ENCODE measurements at places on chromosomes 7 and 10. TPM values are rescaled to one million over a fixed set of nuclear protein-coding genes. Genes with fewer than 3 reads are reported as not detected.
A peak's percentile ranks its signal among the peaks of the same experiment; 100 is the strongest.

DNA sequence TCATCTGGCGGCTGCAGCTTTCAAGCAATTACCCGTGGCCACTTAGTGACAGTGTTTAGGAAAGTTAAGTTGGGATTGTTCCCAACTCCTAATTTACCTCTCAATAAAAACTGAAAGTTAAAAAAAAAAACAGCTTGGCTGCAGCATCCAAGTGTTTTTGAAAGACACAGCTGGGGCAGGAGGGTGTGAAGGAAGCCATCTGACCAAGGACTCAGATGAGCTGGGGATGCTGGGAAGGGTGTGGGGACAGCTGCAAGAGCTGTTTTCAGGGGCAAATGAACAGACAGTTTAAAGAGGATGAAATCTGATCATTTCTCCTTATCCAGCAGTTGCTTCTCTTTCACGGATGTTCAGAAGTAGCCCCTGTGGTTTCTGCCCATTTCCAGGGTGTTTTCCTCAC lies 129.2 kb upstream of the CDCA7L start:
- H3K4me1 ChIP-seq: no peaks in the 10 kb centered on the region
- H3K36me3 ChIP-seq: no peaks in the 10 kb centered on the region
- H3K27me3 ChIP-seq: peaks cover 2% of the 10 kb centered on the region
- no peak overlapping the region for H3K4me3 ChIP-seq
- no peak for DNase-seq

- H3K4me3 ChIP-seq: no peak overlapping the region
- H3K4me1 ChIP-seq: no peaks in the 10 kb centered on the region
- no peak for DNase-seq
- no peaks in the 10 kb centered on the region for H3K36me3 ChIP-seq
- H3K27ac ChIP-seq: no peak overlapping the region
- peaks cover 7% of the 10 kb centered on the region for H3K27me3 ChIP-seq
Observed at GRCh38 chr7:97842006-97842405, 30.2 kb downstream of the ASNS start.

Gene ADCYAP1R1
- not detected for total RNA-seq

- no peak overlapping the region for H3K27ac ChIP-seq
- no peak for DNase-seq
- no peaks in the 10 kb centered on the region for H3K4me1 ChIP-seq
- H3K27me3 ChIP-seq: peaks cover 4% of the 10 kb centered on the region
- no peak overlapping the region for H3K4me3 ChIP-seq
Observed at GRCh38 chr10:28883741-28884423, 206.6 kb downstream of the BAMBI start.

Gene GIMAP1
- total RNA-seq: 23.5 TPM

- no peaks in the 10 kb centered on the region for H3K27me3 ChIP-seq
- no peak overlapping the region for H3K4me3 ChIP-seq
- H3K36me3 ChIP-seq: no peaks in the 10 kb centered on the region
- H3K27ac ChIP-seq: no peak overlapping the region
- DNase-seq: no peak
Observed at GRCh38 chr7:39602351-39602750, 21.0 kb upstream of the RALA start.

DNA sequence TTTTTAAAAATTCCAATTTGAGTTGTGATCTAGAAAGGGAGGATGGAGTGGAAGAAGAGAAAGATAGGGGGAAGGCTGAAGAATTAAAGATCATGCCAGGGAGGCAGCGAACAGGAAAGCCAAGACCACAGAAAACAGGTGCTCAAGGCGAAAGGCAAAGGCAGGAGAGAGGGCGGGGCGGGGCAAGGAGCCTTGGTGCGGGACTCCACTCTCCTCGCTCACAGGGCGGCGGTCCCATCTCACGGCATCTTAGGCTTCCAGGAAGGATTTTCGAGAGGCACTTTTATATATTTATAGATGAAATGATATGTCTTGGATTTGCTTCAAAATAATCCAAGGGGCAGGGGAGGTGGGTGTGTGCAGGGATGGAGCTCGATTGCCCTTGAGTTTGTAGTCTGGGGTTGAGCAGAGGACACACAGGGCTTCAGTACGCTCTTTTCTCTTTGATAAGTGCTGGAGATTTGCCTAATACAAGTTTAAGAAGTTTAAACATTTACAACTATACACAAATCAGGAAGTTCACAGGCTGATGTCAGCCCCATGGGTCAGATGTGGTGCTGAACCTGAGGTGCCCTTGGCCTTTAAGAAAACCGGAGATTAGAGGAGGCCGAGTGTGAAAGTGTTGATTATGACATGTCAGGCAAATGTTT lies 161.1 kb downstream of the PRKAG2 start:
- H3K27me3 ChIP-seq: no peaks in the 10 kb centered on the region
- no peak overlapping the region for H3K4me3 ChIP-seq
- H3K4me1 ChIP-seq: no peaks in the 10 kb centered on the region
- peaks cover 3% of the 10 kb centered on the region for H3K36me3 ChIP-seq
- no peak overlapping the region for H3K27ac ChIP-seq

Gene PRSS37
- total RNA-seq: not detected

DNA sequence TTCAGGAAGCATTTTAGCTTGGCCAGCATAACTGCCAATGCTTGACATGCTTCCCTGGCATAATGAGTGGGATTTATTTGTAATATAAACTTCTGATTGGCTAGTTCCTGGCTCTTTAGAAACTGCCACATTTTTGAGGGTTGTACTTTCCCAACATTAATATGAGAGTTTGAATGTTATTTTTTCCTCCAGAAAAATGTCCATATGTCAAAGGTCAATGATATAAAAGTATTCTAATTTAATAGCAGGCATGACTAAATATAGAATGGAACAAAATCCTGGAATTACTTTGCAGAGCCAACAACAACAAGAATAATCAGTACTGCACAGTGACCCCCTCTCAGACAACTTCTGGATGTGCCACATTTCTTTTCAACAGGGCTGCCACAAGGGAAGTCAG lies 352.6 kb downstream of the PRPF18 start:
- peaks cover 9% of the 10 kb centered on the region for H3K4me1 ChIP-seq

GRCh38 chr7:34539003-34539402 lies 119.0 kb upstream of the NPSR1 start:
- no peak overlapping the region for H3K4me3 ChIP-seq
- no peaks in the 10 kb centered on the region for H3K27me3 ChIP-seq
- DNase-seq: no peak

Gene SNCG
- 0.66 TPM for total RNA-seq

GRCh38 chr10:77844713-77845445 lies 81.7 kb downstream of the DLG5 start:
- no peak overlapping the region for H3K4me3 ChIP-seq
- H3K27ac ChIP-seq: no peak overlapping the region
- H3K27me3 ChIP-seq: no peaks in the 10 kb centered on the region
- no peak for DNase-seq
- H3K4me1 ChIP-seq: peaks cover 5% of the 10 kb centered on the region

Gene LEP
- not detected for total RNA-seq

DNA sequence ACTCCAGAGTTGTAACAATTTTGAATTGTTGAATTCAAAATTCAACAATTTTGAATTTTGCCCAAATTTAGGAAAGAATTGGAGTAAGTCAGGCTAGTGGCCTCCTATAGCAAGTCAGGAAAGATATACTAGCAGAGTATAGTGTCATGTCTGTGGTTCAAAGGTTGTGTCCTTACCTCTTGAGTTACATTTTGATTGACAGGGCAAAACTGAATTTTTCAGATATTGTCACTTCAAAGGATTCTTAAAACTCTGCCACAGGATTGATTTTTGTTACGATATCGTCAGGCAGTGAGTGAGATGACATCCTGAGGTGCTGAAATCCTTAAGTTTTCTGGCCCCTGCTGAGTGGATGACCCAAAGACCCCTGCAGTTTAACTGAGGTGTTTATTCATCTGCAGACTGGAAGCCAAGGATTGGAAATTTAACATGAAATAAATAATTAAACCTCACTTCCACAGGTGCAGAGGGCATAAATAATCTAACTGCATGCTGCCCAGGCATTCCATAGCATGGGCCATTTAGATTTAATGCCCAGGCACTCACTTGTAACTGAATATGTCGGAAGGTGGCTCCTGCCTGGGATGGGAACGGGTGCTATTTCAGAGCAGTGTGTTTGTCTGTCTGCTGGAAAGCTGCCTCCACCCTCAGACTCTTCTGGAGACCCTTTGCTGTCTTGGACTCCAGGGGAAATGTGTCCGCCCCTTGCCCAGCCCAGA lies 50.8 kb downstream of the RBM20 start:
- no peak overlapping the region for H3K4me3 ChIP-seq
- no peaks in the 10 kb centered on the region for H3K36me3 ChIP-seq
- no peak for DNase-seq
- H3K27me3 ChIP-seq: no peaks in the 10 kb centered on the region
- no peak overlapping the region for H3K27ac ChIP-seq
- no peaks in the 10 kb centered on the region for H3K4me1 ChIP-seq

Gene PTN
- not detected for total RNA-seq

Gene NPTX2
- total RNA-seq: 0.22 TPM

- peak overlapping the region; percentile 84 for H3K4me3 ChIP-seq
- no peaks in the 10 kb centered on the region for H3K36me3 ChIP-seq
- DNase-seq: no peak
- peak overlapping the region; percentile 84 for H3K27ac ChIP-seq
Observed at GRCh38 chr10:91162050-91162494, 58.4 kb upstream of the PCGF5 start.

- no peaks in the 10 kb centered on the region for H3K27me3 ChIP-seq
- H3K27ac ChIP-seq: no peak overlapping the region
Observed at GRCh38 chr7:47326220-47326619, 255.7 kb downstream of the TNS3 start.

Gene CPA1
- total RNA-seq: not detected

Gene SYT15
- total RNA-seq: 1.3 TPM

GRCh38 chr10:131035779-131036178 lies 275.7 kb downstream of the TCERG1L start:
- H3K4me1 ChIP-seq: no peaks in the 10 kb centered on the region
- no peak for DNase-seq

- H3K36me3 ChIP-seq: no peaks in the 10 kb centered on the region
- H3K27me3 ChIP-seq: no peaks in the 10 kb centered on the region
- no peak overlapping the region for H3K4me3 ChIP-seq
- H3K27ac ChIP-seq: no peak overlapping the region
- no peak for DNase-seq
Observed at GRCh38 chr10:4194231-4194630, 409.2 kb upstream of the KLF6 start.

DNA sequence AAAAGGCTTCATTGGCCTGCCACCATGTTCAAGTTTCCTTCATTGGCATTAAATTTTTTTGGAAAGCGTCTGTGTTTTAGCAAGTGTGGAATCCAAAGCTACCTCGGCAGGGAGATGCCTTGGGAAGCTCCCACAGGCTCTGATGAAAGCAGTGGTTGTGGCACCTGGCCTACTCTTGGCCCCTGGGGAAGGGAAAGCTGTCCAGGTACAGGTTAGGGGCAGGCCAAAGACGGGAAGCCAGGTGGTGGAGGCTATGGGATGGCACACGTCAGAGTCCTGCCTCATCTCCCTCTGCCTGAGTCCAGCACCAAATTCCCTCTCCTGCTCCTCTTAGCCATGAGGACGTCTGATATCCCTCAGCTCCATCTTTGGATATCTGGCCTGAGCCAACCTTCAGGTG lies 49.7 kb downstream of the C10orf120 start:
- H3K4me1 ChIP-seq: no peaks in the 10 kb centered on the region
- no peak overlapping the region for H3K27ac ChIP-seq
- no peaks in the 10 kb centered on the region for H3K36me3 ChIP-seq
- no peak for DNase-seq
- H3K4me3 ChIP-seq: no peak overlapping the region

- no peaks in the 10 kb centered on the region for H3K4me1 ChIP-seq
- no peak overlapping the region for H3K27ac ChIP-seq
- DNase-seq: no peak
Observed at GRCh38 chr10:48742891-48743860, 58.5 kb downstream of the WDFY4 start.

Gene ATG9B
- 37.0 TPM for total RNA-seq

DNA sequence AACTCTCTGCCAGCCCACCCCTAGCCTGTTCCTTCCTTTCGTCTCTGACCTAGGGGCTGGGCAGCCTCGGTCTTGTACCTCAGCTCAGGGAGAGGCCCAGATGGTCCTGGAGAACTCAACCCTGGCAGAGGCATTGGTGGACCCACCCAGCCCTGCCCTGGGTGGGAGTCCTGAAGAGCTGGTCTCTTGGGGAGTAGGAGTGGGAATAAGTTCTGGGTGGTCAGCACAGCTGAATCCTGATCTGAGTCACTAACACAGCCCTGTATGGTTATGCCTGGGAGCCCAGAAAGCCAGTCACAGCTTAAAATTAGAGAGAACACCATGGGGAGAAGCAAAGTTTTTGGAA lies 84.0 kb downstream of the SORBS1 start:
- H3K27ac ChIP-seq: no peak overlapping the region
- peaks cover 5% of the 10 kb centered on the region for H3K27me3 ChIP-seq
- H3K4me1 ChIP-seq: no peaks in the 10 kb centered on the region
- H3K36me3 ChIP-seq: no peaks in the 10 kb centered on the region
- H3K4me3 ChIP-seq: no peak overlapping the region

Gene FFAR4
- not detected for total RNA-seq

- H3K4me3 ChIP-seq: no peak overlapping the region
- H3K36me3 ChIP-seq: no peaks in the 10 kb centered on the region
- DNase-seq: no peak
- H3K27ac ChIP-seq: no peak overlapping the region
- no peaks in the 10 kb centered on the region for H3K27me3 ChIP-seq
- no peaks in the 10 kb centered on the region for H3K4me1 ChIP-seq
Observed at GRCh38 chr10:124221356-124222317, 128.2 kb upstream of the CHST15 start.

Gene ACBD7
- not detected for total RNA-seq

DNA sequence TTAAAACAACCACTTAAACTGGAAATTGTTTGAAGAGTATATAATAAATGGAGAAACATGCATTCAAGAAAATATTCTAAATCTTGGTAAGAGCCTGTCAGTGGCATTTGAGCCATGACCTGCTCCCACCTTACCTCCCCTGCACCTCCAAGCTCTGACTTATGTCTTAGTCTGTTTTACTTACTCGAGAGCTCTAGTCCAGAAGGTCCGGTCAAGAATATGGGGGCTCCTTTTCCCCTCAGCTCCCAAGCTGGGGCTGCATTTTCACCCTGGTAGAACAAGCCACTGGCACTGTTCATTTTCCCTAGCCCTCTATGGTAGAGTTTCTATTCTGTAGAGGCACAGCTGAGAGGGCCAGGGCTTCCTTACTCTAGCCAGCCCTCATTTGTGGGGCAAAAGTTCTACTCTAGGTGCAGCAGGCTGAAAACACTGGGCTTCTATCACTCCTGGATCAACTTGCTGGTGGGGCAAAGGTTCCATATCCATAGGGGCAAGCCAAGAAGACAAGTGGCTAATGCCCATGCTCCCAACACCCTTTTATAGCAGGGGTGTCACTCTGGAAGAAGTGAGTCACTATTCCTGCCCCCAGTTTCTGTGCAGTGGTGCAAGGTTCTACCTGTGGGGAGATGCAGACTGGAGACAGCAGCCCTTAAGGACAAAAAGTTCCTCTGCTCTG lies 40.6 kb downstream of the ZNF438 start:
- DNase-seq: no peak
- H3K36me3 ChIP-seq: no peaks in the 10 kb centered on the region
- no peak overlapping the region for H3K4me3 ChIP-seq
- no peaks in the 10 kb centered on the region for H3K27me3 ChIP-seq
- H3K27ac ChIP-seq: no peak overlapping the region

- no peak overlapping the region for H3K4me3 ChIP-seq
- peaks cover 4% of the 10 kb centered on the region for H3K27me3 ChIP-seq
- DNase-seq: no peak
- no peaks in the 10 kb centered on the region for H3K4me1 ChIP-seq
- H3K36me3 ChIP-seq: no peaks in the 10 kb centered on the region
- H3K27ac ChIP-seq: no peak overlapping the region
Observed at GRCh38 chr7:64959072-64959747, 31.6 kb downstream of the ZNF117 start.

Gene LIPJ
- not detected for total RNA-seq
